Activated naive CD8-positive, alpha-beta T cell treated with anti-CD3 and anti-CD28 coated beads, Interleukin-2, amount 50 U/mL, for 16 hours (primary cell): ENCODE measurements at places on chromosomes 7 and 10.
A peak's percentile ranks its signal among the peaks of the same experiment; 100 is the strongest.

- DNase-seq, result no peak
Observed at GRCh38 chr7:139597028-139597427, 73.5 kb downstream of the CLEC2L start.

DNA sequence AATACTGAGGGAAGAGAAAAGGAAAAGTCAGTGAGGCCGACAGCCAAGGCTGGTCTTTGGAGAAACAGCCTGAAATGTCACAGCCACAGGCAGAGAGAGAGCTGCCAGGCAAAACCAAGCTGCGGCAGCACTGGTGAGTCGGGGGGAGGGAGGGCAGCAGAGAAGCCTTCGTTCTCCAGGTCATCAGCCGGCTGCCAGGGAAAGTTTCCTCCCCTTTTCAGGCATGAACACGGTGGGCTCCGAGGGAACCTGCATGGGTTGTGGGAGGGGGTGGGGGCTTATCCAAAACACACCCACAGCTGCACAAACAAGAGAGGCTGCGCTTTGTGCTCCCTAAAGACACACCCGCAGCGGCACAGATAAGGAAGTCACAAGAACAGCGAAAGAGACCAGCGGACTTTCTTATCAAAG, 62.3 kb upstream of the NKX6-2 start:
- no peak for DNase-seq

DNA sequence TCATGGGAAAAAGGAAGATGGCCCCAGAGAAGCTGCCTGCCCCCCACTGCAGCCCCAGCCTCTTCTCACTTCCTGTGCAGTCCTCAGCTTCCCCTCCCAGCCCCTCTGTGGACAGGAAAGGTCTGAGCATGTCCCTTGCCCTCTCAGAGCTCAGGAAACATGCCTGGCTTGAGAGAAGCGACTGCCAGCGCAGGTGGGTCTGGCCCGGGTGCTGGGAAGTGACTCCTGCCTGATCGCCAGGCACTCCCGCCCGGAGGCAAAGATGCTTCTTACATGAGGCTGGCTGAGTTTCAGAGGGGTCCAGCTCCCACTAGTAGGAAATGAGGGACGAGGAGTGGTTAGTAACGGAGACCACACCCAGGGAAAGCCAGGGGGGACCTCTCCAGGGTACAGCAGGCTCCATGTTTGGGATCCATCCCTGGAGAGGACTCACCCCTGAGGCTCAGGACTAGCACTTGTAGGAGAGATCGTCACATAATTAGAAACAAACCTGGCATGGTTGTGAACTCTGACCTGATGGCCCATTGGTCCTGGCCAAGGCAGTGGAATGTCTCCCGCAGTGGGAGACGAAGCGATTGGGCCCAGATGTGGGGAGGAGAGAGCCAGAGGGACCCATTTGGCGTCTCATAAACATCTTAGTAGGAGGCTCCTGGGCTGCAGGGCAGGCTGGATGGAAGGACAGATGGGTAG, 12.3 kb downstream of the ELN start:
- no peak for DNase-seq

- DNase-seq, result no peak
Observed at GRCh38 chr10:112283100-112283499, at the start of gene TECTB. TECTB (plus strand) TSS chr10:112283400; CDS start chr10:112283735, 335 bp downstream.

- DNase-seq, result peak; percentile 21
Observed at GRCh38 chr10:15370856-15371701, at the start of gene FAM171A1. FAM171A1 (minus strand) TSS chr10:15371289; CDS start chr10:15371052, 237 bp downstream.

DNA sequence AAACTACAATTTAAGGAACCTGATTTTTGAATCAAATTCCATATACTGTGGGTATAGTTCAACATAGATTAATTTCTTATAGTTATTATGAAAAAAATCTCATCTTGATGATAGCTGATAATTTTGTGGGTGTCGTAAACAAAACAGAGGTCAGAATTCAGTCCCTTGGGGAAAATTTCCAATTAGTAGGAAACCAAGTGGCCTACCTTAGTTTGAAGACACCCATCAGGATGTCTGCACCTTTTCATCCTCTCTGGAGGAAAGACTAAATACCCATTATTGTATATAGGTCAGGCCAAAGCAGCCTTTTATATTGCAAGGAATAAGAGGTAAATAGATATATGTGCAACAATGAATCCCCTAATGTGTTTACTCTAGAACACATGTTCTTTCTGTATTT, 6.4 kb downstream of the IKZF1 start:
- DNase-seq, result no peak

- DNase-seq, result no peak
Observed at GRCh38 chr10:113381981-113382509, 170.8 kb upstream of the HABP2 start.

- no peak for DNase-seq
Observed at GRCh38 chr7:123612024-123612423, 10.4 kb downstream of the ASB15 start.

GRCh38 chr10:18508587-18508986, 142.8 kb downstream of the NSUN6 start:
- DNase-seq, result no peak

DNA sequence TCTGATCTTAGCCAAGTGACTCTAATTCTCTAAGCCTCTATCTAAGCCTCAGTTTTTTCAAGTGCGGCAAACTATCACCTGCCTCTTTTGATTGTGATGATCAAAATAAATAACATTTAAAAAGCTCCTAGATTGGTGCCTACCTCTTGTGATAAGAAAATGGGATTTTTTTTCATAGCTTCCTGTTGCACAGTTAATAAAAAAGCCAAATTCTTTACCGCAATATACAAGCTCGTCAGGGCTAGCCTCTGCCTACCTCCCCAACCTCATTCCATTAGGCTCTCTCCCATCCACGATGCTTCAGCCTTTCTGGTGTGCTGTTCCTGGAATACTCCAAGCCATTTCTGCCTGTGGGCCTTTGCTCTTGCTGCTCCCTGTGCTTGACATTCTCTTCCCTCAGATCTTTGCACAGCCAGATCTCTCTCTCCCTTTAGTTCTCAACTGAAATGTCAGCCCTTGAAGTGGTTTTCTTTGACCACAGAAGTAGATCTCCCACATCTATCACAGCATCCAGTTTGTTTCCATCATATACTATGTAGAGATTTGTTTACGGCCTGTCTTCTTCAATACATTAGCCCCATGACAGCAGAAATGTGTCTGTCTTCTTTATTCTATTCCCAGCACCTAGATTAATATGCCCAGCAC, 48.8 kb downstream of the SFR1 start:
- DNase-seq, result no peak

DNA sequence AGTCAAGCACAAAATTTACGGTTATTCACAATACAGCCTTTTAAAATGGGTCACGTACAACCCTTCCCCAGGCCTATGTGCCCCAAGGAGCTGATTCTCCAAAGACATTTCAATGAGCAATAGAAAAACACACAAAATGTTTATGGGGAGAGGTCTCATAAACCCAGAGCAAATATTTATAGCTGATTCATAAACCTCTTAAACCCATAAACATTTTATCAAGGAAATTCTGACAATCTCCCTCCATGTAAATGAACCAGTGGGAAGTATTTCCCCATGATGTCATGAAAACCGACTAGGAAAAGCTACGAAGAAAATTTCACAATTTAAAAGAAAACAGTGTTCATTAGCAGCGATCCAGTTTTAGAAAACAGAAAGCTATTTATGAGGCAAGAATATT, 36.0 kb downstream of the SFMBT2 start:
- DNase-seq, result no peak

DNA sequence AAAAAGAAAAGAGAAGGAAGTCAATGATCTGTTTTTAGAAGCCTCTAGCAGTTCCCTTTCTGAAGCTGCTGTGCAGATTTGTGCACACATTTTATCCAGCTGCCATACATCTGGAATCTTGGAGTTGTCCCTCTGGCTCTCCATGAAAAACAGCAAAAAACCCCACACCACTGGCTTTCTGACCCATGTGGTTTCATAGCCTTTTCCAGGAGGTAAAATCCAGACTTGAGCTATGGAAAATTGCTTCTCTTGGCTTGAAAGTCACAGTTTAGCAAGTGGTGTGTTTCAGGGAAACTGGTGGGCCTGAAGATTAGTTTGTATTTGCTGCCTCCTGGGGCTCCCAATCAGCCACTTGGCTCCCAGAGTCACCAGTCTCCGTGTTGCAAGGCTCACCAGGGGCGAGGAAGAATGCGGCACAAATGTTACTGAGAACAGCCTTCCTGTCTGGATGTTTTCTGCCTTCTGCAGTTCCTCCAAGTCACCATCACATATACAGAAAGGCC, 50.1 kb upstream of the ADRB1 start:
- DNase-seq, result no peak

GRCh38 chr10:110531687-110532086, 34.0 kb downstream of the DUSP5 start:
- no peak for DNase-seq

- no peak for DNase-seq
Observed at GRCh38 chr10:77104459-77104980, 533.1 kb downstream of the KCNMA1 start.

GRCh38 chr10:125840406-125840805, 17.1 kb downstream of the BCCIP start:
- DNase-seq, result no peak

DNA sequence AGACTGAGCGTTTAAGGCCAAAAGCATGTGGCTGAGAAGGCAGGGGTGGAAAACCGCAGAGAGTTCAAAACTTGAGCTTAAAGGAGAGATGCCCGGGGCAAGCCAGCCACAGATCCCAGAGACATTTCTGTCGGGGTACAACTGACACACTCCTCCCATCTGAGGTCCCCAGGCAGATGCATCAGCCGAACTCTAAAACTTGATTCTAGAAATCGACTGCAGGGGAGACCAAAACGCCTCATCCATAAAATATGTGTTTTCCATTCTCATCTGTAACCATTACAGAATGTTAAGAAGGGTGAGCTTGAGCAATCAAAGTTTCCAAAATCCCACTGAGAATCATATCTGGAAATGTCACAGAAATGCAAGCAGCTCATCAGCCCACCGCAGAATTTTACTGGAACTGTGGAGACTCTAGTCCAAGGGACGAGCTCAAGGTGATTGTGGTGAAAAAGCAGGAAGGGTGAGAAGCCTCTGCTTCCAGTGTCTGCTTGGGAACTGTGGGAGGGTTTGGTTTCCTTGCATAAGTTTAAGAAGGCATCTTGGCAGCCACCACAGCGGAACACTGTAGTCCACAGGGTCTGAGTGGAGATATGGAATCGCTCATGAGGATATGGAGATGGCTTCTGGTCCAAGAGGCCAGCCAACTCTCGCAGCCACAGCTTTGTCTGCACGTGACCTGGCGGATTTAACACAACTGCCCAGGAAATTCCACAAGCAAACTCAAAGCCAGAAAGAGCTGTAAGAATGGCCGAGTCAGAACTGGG, 249.2 kb downstream of the SFMBT2 start:
- no peak for DNase-seq

DNA sequence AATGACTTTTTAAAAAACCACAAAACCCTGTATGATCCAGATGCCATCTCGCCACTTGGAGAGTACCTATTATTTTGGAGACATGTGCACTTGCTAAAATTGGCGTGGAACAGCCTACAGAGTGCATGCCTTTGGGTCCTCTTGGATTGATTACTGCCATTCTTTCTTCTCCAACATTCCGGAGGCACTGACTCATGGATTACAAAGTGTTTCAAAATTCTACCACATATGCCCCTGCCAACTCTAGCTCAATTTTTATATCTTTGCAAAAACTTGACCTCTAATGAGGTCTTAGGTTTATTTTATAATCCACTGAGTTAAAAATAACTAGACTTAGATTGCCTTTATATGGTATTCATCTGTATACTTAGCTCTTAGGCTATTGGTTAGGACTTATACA, 55.8 kb upstream of the KIF5B start:
- DNase-seq, result no peak

DNA sequence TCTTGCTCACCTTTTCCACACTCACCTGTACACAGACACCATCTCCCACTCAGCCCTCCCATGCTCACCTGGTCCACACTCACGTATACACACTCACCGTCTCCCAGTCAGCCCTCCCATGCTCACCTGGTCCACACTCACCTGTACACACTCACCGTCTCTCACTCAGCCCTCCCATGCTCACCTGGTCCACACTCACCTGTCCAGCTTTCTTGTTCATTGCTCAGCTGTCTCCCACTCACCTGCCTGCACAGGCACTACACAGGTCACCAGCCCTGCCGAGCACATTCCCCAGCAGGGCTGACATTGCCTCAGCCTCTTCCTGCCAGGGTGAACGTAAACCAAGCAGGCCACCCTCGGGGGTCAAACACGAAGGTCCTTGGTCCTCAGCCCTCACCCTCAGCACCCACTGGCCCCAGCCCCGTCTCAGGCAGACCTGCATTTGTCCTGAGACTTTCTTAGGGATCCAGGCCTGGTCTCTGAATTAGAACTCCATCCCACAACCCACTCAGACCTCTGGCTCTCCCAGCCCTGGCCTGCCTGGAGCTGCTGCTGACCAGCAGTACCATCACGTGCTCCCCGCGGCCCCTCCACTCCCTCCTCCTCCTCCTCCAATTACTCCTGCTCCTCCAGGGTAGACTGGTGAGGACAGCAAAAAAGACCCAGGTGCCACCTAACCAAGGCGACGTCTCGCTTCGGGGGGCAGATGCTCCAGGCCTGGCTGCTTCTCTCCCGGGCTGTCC, 12.8 kb upstream of the DNAAF5 start:
- DNase-seq, result no peak

DNA sequence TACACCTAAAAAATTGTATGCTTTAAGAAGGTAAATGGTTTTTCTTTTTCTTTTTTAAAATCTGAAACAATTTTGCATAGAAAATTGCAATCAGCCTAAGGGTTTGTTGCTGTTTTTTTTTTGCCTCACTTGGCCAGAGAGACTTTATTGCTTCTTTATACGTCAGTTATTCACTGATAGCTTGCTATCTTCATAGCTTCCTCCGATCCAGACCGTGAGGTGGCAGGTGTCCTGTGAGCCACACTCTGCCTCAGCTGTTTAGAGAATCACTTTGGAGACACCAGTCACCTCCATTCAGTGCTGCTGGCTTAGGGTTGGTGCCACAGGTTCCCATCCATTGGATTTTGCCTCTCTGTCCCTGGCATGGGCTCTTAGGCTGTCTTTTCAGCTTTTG, 68.0 kb downstream of the HHEX start:
- DNase-seq, result no peak

DNA sequence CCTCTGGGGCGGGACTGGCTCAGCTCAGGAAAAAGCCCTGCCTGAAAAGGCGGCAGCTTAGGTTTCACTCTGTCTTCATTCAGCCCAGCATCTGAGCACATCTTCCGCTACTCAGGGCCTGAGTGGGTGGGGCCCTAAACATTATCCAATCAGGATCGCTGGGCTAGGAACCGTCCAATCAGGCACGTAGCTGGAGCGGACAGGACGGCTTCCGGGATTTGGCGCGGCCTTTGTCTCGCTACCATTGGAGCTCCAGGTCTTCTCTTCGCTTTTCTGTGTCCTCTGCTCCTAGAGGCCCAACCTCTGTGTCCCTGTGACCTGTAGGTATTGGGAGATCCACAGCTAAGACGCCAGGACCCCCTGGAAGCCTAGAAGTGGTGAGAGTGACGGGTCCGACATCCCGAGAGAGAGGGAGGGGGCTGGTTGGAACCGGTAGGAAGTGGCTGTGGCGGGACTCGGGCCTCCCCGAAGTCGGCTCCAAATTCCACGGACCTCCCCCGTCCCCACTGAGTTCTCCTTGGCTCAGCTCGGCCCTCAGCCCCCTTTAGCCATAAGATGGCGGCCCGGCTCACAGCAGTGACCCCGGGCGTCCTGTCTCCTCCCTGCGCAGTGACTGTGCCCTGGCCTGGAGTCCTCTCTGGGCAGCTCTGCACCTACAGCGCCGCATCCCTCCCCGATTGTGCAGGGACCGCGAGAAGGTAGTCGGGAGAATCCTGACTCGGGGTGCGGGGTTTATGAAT, 99.1 kb downstream of the ZNF680 start:
- DNase-seq, result no peak
